ENCODE measurements at places on chromosomes 3 and 15.

GRCh38 chr15:92821491-92822116 lies 78.5 kb upstream of the CHD2 start:
- no peak for DNase-seq

- no peak for DNase-seq
Observed at GRCh38 chr15:98666441-98666840, 18.1 kb downstream of the IGF1R start.

GRCh38 chr15:41634072-41634626 lies 26.1 kb upstream of the MGA start:
- no peak for DNase-seq

GRCh38 chr3:140274429-140274828 lies 339.4 kb downstream of the CLSTN2 start:
- no peak for DNase-seq

DNA sequence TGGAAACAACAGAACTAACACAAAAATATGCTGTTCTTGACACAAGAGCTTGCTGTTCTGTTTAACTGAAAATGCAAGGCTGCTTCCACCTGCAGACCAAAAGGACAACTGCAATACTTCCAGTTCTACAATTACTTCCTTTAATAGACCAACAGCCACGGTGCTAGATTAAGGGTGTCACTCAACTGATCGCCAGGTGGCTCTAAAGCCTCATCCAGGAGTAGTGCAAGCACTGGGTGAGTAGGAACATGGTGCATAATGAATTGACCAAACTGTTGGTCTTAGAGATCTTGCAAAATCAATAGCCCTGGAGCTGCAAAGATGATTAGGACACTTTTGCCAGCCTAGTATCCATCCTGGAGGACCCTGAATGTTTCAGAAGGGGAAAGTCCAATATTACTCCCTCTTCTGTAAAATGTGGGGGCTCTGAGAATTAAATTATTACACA lies 3.6 kb upstream of the CLDN16 start:
- DNase-seq, result no peak

DNA sequence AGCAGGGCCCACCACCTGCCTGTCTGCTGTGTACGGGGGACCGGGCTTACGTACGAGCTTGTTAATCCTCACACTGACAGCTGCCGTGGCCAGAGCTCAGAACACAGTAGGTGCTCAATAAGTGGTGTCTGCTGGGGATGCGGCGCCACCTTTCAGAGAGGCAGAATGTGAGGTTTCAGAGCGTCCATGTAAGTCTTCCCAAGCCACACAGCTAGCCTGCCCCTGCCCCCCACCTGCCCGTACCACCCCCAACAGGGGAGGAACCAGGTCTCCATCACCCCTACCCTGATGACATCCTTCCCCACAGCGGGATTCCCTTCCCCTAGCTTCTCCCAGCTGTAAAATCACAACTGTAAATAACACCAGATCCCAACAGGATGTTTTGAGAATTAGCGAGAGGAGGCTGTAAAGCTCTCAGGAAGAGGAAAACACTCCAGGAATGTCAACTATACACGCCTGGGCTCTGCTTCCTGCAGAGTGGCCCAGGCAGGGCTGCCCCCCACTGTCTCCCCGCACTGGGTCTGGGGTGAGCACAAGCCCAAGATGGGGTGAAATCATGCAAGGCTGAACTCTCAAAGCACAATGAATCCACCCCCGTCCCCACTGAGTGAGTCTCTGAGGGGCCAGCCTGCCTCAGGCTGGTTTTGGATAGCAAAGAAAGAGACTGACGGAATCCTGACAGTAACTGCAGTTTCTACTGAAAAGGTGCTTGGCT lies 250.1 kb upstream of the LYSMD4 start:
- DNase-seq, result no peak

DNA sequence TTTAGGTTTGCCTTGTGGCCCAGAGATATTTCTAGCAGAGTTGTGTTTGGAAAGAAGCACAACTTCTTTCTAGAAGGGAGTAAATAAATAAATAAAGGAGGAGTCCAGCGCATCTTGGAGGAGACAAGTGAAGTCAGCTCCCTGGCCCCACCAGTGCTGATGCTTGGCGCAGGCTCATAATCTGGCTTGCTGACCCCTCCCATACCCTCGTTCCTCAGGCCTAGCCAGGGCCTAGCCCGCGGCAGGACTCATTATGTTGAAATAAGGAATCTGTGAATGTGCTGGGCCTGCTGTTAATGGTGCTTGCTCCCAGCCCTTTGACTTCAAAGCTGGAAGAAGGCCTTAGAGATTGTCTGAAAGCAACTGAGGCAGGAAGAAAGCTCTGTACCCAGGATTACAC lies 3.1 kb downstream of the ZNF710 start:
- no peak for DNase-seq

- DNase-seq, result no peak
Observed at GRCh38 chr3:75248974-75249373, 415.2 kb upstream of the FRG2C start.

DNA sequence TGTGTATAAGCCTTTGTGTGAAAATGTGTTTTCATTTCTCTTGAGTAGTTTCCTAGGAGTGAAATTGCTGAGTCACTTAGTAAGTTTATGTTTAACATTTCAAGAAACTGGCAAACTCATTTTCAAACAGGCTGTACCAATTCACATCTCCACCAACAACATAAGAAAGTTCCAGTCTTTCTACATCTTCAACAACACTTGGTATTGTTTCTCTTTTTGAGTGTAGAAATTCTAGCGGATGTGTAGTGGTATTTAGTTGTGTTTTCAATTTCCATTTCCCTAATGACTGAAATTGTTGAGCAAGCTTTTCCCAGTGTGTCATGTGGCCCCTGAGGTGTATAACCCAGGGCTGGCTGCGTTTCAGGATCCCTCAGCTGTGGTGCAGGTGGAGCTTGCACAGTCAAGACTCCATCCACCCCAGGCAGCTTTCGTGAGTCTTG lies 258.5 kb downstream of the PDCD6IP start:
- DNase-seq, result no peak

DNA sequence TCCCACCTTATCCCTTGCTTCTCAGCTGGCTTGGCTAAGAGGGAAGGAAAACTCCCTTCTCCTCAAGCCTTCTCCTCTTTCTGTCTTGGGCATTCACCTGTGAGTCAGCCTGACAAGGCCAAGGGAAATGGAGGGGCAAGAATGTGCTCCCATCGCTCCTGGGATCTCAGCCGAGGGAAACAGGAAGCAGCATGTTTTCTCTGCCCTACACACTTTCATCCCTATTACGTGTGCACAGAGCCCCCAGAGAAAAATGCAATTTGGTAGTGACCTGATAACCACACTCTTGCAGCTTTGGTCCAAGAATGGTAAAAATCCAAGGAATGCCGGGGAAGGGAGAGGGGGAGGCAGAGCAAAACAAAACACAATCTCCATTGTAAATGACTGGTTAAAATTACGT lies 32.9 kb upstream of the MTMR10 start:
- DNase-seq, result no peak

- no peak for DNase-seq
Observed at GRCh38 chr15:50377867-50378751, 23.1 kb upstream of the GABPB1 start.

DNA sequence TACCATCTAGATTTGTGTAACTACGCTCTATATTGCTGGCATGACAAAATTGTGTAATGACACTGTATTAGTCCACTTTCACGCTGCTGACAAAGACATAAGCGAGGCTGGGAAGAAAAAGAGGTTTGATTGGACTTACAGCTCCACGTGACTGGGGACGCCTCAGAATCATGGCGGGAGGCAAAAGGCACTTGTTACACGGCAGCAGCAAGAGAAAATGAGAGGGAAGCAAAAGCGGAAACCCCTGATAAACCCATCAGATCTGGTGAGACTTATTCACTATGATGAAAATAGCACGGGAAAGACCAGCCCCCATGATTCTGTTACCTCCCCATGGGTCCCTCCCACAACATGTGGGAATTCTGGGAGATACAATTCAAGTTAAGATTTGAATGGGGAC lies 905.7 kb downstream of the DIPK2A start:
- DNase-seq, result no peak

DNA sequence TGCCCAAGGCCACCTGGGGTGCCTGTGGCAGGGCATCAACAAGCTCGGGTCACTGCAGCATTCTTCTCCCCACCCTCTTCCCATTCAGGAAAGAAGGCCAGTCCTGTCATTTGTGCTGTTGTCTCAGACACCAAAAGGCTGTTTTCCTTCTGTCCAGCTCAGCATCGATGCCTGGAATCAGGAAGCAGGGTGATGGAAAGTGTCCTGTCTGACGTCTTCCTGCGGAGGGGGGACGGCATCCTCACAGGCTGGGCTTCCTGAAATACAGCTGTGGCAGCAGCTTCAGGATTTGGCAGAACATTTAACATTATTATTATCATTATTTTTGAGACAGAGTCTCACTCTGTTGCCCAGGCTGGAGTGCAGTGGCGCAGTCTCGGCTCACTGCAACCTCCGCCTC lies 33.0 kb upstream of the ANKDD1A start:
- no peak for DNase-seq

- no peak for DNase-seq
Observed at GRCh38 chr3:50587806-50588758, 18.8 kb downstream of the HEMK1 start.

GRCh38 chr15:76815421-76815820 lies 89.7 kb downstream of the SCAPER start:
- DNase-seq, result no peak

DNA sequence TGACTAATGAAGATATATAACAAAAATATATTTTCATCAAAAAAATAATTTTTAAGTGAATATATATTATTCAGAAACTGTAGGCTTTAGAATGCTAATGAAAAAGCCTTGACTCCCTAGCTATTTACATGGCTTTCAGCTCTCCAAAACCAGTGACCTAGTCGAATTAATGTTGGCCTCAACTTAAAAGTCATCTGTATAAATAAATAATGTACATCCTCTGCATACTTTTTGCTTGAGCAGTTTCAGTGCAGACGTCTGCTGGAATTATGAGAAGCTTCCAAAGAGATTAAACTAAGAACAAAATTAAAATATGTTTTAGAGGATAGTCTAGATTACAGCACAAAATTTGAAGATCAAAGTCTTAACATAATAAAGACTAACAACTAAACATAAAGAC lies 520.4 kb upstream of the ALCAM start:
- no peak for DNase-seq

GRCh38 chr3:98525494-98525893 lies 2.8 kb upstream of the CLDND1 start:
- no peak for DNase-seq

GRCh38 chr3:118988198-118989130 lies 46.2 kb downstream of the IGSF11 start:
- no peak for DNase-seq

DNA sequence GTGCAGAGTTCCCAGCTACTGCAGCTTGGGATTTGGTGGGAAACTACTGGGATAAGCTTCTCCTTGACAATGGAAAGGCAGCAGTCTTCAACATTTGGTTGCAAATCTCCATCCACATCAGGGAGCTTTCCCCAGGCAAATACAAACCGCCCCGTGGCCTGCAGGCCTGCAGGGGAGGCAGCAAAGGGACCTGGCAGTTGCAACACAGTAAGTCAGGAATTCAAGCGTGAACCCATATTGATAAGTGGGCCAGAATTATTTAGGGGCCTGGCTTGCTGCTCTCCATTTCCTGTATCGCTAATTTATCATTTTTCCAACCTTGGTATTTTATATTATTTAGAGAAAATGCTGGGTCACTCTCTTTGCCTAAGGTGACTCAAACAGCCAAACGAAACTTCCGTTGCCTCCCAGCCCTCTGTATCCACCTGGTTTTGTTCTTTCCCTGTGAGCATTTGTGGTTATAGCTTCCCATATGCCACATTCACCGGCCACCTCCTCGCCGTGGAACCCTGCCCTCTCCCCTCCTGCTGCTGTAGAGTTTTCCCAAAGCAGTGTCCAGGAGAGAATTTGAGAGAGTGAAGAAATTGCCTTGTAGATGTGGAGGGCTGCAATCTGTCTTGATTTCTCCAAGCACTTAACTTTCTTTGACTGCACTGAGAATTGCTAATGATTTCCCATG lies 34.8 kb downstream of the B3GALNT1 start:
- DNase-seq, result no peak

DNA sequence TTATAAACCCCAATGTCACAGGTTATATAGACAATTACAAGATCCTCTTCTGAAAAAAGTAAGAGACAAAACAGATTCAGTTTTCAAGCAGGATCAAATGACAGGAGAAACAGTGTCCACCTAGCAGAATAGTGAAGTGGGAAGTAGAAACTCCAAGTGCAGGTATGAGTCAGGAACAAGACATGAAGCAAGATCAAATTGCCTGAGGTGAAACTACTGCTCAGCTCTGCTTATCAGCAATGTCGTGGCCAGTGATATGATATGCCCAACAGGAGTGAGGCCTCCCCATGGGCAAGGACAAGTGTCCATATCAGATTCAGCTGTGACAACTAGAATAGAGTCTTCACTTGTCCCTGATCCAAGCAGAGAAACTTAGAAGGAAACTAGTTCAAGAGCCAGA lies 100.0 kb downstream of the ZMAT3 start:
- DNase-seq, result no peak

GRCh38 chr3:47715928-47716327 lies 65.8 kb downstream of the SMARCC1 start:
- DNase-seq, result no peak

DNA sequence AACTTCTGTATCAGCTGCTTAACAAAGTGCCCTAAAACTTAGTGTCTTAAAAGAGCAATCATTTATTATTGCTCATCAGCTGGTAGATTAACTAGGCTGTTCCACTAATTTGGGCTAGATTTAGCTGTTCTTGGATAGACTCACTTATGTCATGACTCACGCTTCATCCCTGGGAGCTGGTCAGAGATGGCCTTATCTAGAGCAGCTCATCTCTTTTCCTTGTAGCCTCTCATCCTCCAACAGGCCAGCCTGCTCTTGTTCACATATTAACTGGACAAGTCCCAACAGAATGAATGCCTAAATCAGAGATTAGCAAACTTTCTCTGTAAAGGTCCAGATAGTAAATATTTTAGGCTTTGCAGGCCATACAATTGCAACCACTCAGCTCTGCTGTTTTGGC lies 66.9 kb upstream of the PLAAT1 start:
- no peak for DNase-seq

DNA sequence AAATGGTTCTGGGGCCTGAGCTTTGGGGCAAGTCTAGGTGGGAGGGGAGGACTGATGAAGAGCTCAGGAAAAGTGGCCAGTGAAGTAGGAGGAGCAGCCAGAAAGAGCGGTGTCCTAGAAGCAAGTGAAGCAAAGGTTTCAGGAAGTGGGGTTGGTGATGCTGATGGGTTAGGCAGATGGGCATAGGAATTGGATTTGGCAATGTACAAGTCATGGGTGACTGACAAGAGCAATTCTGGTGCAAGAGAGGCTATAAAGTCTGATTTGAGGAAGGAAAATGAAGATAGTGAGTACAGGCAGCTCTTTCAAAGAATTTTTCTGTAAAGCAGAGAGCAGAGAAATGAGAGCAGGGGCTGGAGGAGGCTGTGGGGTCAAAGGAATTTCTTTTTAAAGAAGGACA lies 19.7 kb downstream of the ALPK3 start:
- DNase-seq, result no peak

- no peak for DNase-seq
Observed at GRCh38 chr3:5251196-5251583, 63.7 kb downstream of the EDEM1 start.

- DNase-seq, result no peak
Observed at GRCh38 chr3:177257006-177257405, 59.7 kb upstream of the TBL1XR1 start.

All from breast epithelium (tissue), 4 donors.